ENCODE measurements at places on chromosomes 5 and 9. TPM values are rescaled to one million over a fixed set of nuclear protein-coding genes. Genes with fewer than 3 reads are reported as not detected.

DNA sequence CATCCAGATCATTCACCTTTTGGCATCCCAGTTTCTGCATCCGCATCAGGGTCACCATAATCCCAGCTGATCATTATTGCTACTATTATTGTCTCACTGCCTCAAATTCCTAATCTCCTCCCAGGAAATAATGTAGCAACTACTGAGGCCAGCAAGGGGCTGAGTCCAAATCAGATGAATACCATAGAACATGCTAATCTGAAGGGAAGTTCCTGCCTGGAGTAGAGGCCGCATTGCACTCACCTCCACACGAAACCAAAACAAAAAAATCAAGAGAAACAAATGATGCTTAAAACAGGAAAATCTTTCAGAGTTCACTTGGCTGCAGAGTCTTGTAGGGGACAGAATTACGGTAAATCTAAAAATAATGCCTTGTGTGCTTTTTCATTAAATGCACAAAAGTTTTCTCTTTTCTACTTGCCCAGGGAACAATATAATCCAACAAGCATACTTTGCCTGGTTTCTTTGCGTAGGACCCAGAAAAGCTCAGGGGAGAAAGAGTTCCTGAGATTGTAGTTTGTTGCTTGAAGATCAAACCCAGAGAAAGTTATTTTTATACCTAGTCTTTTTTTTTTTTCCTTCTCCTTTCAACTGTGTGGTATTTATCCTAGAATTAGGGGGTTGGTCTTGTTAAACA is 87.7 kb upstream of the KLF4 start:
- DNase-seq = peak; percentile 35

DNA sequence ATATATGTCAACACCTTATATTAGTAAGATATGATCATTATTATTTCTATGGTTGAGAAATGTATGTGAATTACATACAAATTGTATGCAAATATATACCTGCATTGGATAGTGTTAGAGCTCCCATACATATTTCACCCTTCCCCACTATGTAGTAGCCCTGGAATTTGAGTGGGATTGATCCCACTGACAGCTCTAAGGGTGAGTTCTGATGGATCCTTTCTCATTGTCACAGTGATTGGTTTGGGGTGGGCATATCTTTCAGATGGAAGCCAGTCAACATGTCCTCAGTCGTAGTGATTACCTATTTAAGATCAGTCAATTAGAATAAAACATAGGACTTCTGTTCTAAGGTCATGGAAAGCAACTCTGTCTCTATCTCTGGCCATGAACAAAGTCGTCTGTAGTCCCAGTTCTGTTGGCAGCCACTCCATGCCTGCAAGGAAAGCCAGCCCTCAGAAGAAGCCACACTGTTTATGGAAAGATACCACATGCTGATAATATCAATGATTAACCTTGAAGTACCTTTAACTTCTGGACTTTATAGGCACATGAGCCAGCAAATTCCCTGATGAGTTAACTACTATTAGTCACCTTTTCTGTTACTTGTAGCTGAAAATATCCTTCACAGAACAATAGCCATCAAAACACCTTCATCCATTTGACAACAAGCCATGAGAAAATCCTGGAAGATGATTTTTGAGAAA is 5.1 kb upstream of the CCDC192 start:
- peak; percentile 59 for DNase-seq

- no peak for DNase-seq
Observed at GRCh38 chr9:101705135-101705661, 33.2 kb downstream of the GRIN3A start.

- peak; percentile 61 for DNase-seq
Observed at GRCh38 chr5:124061663-124062062, 549.7 kb downstream of the CSNK1G3 start.

Gene TNC
- total RNA-seq = 8.3 TPM

Gene PRDM9
- total RNA-seq = not detected

Gene TNFSF15
- 2.4 TPM for total RNA-seq

GRCh38 chr9:117815315-117815714 is 111.1 kb downstream of the TLR4 start:
- no peak for DNase-seq

Gene DEPDC1B
- total RNA-seq = 1.2 TPM

GRCh38 chr5:112974901-112975300 is 1.7 kb upstream of the DCP2 start:
- DNase-seq = peak; percentile 68

Gene CEL
- 0.27 TPM for total RNA-seq

GRCh38 chr5:180291234-180291940 is 496 bp downstream of the MAPK9 start:
- no peak for DNase-seq

Data from fibroblast of the aortic adventitia (primary cell).